ENCODE measurements at places on chromosomes 3 and 15.

DNA sequence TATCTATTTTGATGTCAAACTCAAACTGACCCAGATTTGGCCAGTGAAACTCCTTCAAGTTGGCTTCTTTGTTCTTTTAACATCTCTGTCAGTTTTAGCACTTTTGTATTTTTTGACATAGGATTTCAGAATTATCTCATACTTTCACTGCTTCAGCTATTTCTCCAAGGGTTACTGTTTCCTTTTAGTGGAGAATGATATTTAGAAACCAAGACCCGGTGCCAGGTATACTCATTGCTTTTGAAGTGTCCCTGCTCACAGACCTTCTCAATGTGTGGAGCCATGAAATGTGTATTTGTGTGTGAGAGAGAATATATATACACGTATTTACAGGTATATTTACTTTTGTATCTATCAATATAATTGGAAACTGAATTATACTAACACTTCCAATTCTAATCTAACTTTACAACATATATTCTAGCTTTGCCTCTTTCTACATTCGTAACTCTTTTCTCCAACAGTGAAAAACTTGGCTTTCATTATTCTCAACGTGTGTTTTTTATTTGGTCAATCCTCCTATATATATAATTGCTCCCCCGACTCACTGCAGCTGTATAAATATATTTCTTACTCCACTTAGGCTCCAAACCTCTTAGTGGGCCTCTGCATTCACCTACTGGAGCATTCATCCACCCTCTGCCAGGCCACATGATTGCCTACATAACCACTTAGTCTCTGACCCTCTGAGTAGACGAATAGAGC, 54.0 kb downstream of the OTOL1 start:
- DNase-seq: no peak

DNA sequence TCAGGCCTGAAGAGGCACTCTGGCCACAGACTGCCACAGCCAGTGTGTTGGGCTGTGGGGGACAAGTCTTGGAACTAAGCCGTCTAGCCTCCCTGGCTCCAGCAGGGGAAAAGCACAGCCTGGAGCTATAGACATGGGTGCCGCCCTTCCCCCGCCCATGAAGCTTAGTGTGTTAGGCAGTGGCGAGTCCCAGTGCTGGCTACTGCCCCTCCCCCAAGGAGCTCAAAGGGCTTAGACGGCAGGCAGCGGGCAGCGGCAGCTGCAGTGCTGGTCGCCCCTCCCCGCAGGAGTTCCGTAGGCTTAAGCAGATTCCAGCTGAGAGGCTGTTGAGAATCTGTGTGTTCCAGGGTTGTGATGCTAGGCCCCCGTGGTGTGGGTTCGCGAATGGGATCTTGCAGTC, 135.8 kb upstream of the RORA start:
- DNase-seq: peak; percentile 41

- DNase-seq: no peak
Observed at GRCh38 chr3:150653110-150653561, 50.0 kb downstream of the SELENOT start.

- no peak for DNase-seq
Observed at GRCh38 chr15:100266166-100266565, 75.6 kb downstream of the ADAMTS17 start.

- no peak for DNase-seq
Observed at GRCh38 chr3:13046569-13047274, 26.5 kb downstream of the IQSEC1 start.

- no peak for DNase-seq
Observed at GRCh38 chr3:14609941-14610340, 41.6 kb upstream of the CCDC174 start.

DNA sequence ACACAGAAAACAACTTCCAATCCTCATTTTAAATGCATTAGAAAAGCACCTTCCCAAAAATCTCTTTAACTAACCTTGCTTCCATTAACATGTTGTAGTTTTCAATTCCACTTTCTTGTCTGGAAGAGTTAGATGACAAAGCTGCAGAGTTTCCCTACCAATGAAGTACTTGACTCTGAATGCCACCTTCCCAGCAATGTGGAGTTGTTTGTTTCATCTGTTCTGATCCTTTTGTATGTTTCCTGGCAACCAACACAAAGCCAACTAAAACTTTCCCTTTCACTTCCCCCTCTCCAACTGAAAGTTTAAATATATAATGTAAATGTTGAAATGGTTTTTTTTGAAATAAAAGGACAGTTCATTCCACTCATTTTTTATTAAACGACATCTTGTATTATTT, at the start of gene WDR49:
Gene WDR49, minus strand, starts transcription at position 183 of the 400 bp plus-strand sequence. CDS start 517 bp downstream, outside the sequence.
- DNase-seq: peak; percentile 61

DNA sequence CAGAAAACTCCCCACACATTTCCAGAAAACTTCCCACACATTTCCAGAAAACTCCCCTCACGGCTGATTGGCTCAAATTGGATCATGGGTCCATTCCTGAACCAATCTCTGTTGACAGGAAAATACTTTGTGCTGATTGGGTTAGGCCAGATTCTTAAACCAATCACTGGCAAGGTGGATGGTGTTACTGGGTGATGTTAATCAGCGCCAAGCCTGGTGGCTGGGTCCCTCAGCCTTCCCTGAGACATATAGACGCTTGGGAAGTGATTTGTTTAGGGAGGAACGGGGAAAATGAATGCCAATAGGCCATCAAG, 199.4 kb upstream of the UBE2E2 start:
- no peak for DNase-seq

GRCh38 chr3:171791692-171792076, 18.6 kb downstream of the PLD1 start:
- no peak for DNase-seq

- DNase-seq: no peak
Observed at GRCh38 chr3:66236281-66236680, 15.5 kb downstream of the SLC25A26 start.

DNA sequence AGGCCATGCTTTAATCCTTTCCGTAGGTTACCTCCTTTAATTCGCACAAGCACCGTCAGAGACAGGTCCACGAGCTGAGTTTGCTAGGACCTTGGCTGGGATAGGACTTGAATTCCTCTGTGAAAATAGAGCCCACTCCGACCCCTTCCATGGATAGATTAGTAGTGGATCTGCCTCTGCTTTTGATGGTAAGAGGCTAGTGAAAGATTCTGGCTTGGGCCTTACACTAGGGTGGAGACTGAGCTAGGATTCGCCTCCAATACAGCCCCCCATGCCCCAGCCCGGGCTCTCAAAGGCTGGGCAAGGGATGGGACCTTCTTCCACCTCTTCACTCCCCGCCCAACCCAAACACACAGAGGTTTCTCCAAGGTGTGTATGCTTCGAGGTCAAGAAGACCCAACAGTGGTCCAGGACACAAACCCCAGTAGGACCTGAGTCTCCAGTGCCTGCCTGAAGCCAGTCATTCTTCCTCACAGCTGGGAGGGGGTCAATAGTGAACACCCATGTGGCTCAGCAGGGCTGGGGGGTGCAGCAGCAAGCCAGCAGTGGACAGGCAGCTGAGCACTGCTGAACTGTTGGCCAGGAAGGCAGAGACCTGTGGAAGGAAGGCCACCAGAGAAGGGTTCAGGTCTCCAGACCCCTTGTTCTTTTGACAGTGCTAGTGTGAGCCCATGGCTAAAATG, 75.7 kb downstream of the SPSB4 start:
- DNase-seq: no peak

Measured in neuronal stem cell (in vitro differentiated cells).